ENCODE measurements at places on chromosomes 16 and 17.
A peak's percentile ranks its signal among the peaks of the same experiment; 100 is the strongest.

DNA sequence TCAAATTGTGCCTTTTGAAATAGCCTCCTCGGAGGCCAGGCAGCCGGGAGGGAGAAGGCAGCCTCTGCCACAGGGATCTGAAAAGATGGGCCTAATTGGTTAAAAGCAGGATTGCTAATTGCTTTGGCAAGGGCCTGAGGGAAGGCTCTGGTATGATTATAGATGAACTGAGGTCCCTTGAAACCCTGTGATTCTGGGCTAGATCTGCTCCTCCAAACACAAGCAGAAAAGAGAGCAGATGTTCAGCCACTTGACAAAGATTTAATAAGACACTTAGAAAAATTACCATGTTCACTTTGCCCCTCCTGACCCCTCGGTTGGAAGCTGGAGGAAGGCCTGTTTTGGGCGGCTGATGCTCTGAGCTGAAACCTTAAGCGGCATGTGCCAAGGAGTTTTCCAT, 209.5 kb upstream of the MPHOSPH6 start:
- no peak for DNase-seq

GRCh38 chr17:57557834-57558681, 187.0 kb downstream of the CCDC182 start:
- DNase-seq, result peak; percentile 65

DNA sequence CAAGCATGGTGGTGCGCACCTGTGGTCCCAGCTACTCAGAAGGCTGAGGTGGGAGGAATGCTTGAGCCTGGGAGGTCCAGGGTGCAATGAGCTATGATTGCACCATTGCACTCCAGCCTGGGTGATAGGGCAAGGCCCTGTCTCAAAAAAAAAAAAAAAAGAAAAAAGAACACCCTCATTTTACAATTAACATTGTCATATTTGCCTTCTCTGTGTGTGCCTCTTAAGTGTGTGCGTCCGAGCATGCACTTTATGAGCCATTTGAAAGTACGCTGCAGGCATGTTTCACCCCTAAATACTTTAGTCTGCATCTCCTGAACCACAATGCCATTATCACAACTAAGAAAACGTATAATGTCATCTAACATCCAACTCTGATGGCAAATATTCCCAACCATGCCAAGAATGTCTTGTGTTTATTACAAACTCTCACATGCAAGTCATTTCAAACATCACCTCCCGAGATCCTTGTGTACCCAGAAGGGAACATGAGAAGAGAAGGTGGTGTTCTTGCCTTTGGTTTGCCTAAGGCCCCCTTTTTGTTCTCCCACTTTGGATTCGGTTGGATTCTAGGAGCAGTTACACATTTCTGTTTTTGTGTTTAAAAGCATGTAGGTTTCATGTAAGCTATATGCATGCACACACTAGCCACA, 38.0 kb downstream of the CDH1 start:
- no peak for DNase-seq

- no peak for DNase-seq
Observed at GRCh38 chr16:17777408-17777863, 306.7 kb upstream of the XYLT1 start.

DNA sequence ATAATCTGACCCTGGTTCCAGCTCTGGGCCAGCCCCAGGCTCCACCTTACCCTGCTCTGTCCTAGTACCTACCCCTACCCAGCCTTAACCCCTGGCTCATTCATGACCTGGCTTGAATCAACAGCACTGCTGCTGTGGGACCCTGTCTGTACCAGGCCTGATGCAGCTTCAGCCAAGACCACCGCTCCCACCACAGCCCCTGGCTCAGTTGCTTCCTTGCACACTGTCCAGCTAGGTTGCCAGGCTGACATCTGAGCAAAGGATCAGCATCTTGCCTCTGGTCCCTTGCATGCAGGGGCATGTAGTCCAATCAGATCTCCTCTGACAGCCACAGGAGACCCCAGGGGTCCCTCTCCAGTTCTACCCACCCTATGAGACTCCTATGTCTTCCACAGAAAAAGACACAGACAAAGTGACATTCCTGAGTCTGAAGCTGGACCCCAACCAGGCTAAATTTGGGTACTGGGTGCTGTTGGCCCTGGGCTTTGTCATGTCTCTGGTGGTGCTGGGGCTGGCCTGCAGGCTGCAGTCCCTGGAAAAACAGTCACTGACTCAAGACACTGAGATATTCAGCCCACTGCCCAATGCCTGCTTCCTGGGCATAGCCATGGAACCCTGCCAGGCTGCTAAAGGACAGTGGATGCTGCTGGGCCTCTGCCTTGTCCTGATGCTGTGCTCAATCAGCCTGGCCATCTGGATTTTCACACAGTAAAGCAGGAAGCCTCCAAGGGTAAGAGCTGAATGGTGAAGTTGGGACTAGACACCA, 3.9 kb upstream of the KCNH6 start:
- no peak for DNase-seq

DNA sequence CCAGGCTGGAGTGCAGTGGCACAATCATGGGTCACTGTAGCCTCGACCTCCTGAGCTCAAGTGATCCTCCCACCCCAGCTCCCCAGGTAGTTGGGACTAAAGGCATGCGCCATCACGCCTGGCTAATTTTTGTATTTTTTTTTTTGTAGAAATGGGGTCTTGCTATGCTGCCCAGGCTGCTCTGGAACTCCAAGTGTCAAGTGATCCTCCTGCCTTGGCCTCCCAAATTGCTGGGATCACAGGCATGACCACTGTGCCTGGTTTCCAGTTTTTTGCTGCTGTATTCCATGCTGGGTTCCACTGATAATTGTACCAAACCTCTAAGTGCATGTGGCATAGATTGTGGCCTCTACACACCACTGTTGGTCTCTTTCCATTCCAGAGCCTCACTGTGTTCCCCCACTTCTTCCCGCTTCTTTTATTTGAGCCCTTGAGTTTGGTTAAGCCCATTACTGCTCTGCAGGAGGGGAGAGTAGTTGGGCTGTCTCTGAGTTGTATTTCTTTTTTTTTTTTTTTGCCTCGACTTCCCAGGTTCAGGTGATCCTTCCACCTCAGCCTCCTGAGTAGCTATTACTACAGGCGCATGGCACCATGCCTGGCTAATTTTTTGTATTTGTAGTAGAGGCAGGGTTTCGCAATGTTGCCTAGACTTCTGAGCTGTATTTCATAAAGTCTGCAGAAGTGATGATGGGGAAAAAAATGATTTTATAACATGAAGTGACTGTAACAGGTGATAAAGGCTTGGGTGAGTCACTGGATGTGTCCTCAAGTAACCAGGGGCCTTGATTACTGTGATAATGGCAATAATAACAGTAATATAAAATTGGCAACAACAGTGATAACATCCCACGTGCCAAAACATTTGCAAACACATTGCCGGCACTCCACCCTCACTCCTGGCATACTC, 30.0 kb downstream of the EEF2K start:
- DNase-seq, result peak; percentile 23

DNA sequence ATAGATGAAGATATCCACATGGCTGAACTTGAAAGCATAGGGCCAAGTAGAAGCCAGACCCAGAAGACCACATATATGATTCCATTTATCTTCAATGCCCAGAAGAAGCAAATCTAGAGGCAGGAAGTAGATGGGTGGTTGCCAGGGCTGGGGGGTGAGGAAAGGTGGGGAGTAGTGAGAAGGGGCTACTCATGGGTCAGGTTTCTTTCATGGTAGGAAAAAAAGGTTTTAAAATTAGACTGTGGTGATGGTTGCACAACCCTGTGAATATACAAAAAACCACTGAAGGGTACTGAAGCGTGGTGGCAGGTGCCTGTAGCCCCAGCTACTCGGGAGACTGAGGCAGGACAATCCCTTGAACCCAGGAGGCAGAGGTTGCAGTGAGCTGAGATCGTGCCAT, 5.4 kb downstream of the CD2BP2 start:
- DNase-seq, result no peak

DNA sequence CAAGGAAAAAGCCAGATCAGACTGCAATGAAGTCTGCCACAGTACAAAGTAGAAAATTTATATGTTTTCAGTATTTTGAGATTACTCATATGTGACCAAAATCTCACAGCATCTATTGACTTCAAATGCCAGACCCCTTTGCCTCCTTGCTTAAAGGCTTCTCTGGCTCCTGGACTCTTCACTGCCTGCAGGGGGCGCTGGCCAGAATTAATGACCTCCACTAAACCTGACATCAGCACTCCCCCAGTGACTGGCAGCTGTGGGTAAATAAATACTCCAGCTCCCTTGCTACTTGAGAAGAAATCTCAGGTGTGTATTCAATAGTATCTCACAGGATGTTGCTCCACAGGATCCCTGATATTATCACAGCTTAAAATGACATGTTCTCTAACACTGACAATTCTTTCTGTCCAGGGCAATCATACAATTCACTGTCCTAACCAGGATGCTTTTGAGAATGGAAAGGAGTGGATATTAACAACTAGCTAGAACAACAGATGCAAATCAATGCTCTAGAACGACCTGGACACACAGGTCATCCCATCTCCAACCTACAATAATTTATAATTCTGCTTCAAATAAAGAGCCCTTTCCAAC, 4.0 kb downstream of the BECN1 start:
- DNase-seq, result peak; percentile 69

DNA sequence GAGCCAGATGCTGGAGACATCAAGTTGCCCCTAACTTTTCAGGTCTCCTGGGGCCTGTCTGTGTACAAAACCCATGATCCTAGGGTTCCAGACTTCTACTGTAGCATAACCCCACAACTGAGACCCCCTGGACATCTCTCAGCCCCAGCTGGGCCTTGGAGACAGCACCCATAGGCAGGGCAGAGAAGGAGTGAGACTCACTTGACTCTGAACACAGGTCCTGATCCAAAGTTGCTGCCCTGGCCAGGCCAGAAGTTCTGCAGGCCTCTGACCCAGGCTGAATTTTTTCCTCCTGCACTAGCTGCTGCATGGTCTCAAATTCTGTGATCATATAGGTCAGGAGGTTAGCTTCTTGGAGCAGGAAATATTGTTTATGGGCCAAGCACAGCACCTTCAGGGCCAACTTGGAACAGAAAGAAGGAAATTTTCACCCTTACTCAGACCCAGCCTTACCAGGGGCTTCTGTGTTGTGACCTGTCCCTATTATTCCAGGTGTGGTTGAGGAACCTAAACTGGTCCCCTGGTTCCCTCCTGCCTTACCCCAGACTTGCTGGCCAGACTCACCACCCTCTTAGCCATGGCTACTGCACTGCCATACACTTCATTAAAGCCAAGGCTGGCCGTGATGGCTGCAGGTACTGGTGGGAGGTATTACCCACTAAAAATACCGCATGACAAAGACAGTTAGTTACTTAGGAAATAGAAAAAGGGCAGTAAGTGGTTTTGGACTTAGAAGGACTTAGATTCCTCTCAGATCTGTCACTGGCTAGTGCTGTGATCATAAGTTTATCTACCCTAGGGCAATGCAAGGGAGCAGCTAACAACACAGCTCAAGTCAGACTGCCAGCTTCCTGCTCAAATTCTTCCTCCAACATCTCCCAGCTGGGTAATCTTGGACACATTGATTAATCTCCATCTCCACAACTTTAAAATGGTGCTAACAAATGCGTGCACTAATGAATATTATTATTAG, 2180.1 kb downstream of the TP53TG3F start:
- DNase-seq, result no peak

- DNase-seq, result no peak
Observed at GRCh38 chr16:57842601-57843000, 40.3 kb upstream of the KIFC3 start.

GRCh38 chr17:72215928-72216327, 95.1 kb downstream of the SOX9 start:
- DNase-seq, result no peak

- no peak for DNase-seq
Observed at GRCh38 chr16:62102588-62102987, 66.3 kb upstream of the CDH8 start.

DNA sequence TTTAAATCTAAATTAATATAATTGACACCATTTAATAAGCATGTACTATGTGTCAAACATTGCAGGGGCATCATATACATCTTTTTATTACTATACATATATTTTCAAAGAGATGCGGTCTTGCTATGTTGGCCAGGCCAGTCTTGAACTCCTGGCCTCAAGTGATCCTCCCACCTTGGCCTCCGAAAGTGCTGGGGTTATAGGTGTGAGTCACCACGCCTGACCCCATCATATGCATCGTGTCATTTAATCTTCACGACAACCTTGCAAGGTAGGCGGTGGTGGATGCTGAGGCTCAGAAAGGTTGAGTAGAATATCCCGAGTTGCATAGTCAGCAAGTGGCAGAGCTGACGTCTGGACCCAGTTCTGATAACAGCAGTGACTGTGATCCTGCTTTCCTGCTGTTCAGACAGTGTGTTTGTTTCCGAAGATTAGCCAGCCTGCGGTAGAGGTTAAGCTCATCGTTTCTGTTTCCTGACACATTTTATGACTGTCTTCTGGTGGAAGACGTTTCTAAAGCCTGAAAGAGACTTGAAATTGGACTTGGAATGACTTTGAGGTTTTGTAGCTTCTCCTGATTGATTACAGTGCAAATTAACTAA, 316.6 kb downstream of the SNX29 start:
- peak; percentile 37 for DNase-seq

DNA sequence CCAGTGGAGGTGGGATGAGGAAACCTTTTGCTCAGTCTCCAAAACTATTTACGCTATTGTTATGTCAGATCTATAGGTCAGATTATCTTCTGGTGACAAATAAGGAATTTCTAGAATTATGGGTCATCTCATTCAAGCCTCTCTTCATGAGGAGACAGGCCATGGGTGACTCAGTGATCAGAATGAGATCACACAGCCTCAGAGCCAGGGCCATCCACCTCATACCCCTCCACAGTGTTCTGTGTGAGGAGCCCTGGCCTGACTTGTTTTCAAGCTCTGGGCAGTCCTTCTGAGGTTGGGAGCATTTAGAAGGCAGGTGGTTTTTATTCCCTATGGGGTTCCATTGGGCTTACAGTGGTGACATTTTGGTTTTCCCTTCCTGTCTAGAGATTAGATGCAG, 26.5 kb downstream of the YPEL2 start:
- DNase-seq, result no peak

- DNase-seq, result no peak
Observed at GRCh38 chr17:67492251-67492740, 115.2 kb downstream of the PITPNC1 start.

DNA sequence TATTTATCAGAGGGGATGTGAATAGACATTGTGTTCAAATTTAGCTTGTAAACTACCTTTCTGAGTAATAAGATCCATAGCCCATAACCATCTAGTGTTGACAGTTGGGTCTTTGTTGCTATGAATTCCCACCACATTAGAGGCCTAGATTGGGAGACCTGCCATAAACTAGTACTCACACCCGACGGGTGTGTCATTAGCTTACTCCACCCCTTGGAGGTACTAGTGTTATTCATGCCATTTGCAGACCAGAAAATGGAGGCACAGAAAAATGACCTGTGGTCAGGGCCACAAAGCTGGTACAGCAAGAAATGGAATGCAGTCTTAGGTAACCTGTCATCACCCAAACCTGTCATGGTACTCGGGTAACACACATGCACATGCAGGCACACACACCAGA, 41.3 kb upstream of the BCAR1 start:
- no peak for DNase-seq
